Central memory CD4-positive, alpha-beta T cell (primary cell): ENCODE measurements at places on chromosomes 2 and 18.
A peak's percentile ranks its signal among the peaks of the same experiment; 100 is the strongest.

- no peak for DNase-seq
These were observed 208.0 kb downstream of the LOXHD1 start for GRCh38 chr18:46449033-46449432.

GRCh38 chr2:201327678-201328077, 29.5 kb downstream of the FLACC1 start:
- no peak for DNase-seq

DNA sequence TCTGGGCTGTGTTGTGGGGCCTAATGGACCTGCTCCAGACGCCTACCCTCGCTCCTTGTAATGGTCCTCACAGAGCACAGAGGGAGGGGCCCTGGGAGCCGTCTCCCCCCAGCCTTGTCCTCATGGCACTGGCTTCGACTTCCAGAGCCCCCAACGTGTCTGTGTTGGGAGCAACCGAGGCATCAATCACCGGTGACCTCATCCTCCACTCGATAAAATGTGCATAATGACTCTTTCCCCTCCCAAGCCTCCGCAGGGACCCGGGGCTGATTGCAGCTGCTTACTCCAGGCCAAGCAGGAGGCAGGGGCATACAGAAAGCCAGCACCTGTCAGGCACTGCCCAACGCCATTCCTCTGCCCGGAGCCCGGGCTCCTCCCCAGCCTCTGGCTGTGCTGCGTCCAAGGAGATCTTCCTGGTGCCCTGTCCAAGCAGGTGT, 271.7 kb downstream of the NDUFA10 start:
- no peak for DNase-seq

GRCh38 chr2:223081789-223082188, 29.8 kb downstream of the KCNE4 start:
- no peak for DNase-seq

GRCh38 chr18:13443552-13443951, 225.0 kb downstream of the LDLRAD4 start:
- no peak for DNase-seq

GRCh38 chr2:237581751-237582746, 8.5 kb downstream of the RAB17 start:
- DNase-seq, result peak; percentile 36

GRCh38 chr18:59208602-59209125, 11.3 kb upstream of the GRP start:
- no peak for DNase-seq

DNA sequence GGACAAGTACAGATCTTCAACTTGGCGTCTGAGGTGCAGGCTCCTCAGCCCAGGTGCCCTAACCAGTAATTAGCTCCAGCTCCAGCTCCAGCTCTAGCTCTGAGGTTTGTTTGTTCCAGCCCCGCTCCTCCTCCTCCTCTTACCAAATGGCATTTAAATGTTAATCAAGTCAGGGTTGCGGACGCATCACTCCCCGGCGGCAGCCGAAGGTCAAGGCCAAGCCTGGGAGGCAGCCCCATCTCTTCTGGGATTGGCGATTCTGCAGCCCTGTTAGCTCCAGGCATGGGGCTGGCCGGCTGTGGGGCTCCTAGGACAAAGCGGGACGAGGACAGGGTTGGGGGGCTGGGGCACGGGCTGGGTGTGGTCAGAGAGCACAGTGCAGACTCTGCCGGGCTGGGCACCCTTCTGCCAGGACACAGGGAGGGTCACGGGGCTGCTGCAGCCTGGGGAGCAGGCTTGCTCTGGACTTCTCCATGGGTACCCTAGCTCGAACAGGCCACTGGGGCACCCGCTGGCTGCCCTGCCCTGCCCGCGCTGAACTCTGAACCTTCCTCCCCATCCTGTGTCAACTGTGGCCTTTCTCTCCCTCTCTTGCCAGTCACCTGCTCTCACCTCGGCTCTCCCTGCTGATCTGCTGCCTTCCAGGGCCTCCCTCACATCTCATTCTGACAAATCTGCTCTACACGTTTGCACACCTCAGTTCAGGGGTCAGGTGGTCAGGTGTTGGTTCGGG, 203.3 kb downstream of the CELF4 start:
- DNase-seq, result no peak

DNA sequence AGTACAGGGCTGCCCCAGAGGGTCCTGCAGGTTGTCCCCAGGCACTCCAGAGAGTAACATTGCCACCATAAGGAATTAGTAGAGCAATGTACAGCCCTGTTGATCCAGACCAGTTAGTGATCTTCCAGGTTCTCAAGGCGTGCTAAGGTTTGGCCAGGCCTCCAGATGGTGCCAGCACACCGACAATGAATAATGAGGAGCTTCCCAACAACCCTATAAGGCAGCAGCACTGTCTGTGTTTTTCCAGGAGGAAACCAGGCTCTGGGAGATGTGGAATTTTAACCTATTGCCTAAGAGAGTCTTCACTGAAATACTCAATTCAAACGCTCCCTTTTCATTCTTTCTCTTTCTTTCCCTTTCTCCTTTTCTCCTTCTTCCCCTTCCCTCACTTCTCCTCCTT, 122.1 kb downstream of the MGAT5 start:
- DNase-seq, result no peak

DNA sequence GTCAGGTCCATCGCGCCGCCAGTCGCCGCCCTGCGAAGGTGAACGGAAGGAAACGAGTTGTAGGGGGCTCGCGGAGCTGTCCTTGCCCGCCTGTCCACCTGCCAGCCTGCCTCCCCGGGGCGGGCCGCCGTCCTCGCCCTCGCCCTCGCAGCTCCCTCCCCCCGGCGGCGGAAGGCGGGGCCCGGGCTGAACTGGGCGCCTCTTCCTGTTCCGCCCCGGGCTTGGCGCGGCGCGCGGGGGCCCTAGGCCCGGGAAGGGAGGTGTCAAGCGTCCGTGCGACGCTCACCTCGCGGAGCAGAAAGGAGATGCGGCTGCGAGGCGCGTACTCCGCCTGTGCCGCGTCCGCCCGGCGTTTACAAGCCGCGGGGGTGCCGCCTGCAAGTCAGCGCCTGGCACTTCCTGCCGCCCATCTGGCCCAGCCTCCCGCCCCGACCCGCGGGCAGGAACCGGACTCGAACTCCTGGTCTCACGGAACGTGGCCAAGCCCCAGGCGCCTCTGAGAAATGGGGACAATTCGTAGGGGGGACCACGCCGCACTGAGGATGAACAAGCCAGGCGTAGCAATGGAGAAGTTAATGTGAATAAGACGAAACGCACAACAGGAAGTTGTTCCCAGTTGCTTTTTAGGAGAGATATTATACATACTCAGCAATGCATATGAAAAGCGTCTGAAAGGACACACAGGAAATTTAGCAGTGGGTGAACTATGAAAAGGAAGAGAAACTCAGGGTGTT, at the start of gene CNPPD1:
TSS of gene CNPPD1 (minus strand) at position 108 of the 734 bp plus-strand sequence. CDS start at position 11, 97 bp downstream.
- peak; percentile 89 for DNase-seq

DNA sequence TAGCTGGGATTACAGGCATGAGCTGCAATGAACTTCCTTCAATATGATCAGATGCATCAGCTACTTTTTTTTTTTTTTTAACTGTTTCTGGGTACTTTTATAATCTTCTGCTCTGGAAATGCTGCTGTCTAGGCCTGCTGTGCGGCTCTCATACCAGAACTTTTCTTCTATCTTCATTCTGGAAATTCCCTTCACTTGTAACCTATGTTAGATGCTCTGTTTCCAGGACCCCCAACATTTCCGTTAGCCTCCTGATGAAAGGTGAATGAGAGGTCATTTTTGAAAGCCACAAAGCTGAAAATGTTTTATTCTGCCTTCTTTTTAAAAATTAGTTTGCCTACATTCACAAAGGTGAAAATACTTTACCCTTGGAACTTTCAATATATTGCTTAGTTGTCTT, 8.6 kb downstream of the AGFG1 start:
- DNase-seq, result no peak

- DNase-seq, result no peak
These were observed 151.8 kb downstream of the ANKRD30BL start for GRCh38 chr2:132009874-132010521.

DNA sequence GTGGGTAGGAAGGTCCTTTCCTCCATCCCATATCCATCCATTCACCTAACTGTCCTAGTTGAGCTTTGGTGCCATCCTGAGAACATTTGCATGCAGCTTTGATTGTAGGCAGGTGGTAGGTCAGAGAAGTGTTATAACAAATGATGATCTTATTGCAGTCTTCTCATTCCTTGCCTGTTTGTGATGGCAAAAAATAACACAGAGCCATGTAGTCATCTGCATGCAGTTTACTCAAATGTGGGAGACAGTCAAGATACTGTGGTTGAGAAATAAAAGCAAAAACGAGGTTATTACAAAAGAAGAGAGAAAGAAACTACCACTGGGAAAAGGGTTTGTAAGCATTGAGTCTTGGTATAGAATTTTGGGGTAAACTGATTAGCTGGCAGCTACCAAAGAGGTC, 66.3 kb downstream of the AOX1 start:
- no peak for DNase-seq

GRCh38 chr2:215436705-215437565, 1.1 kb upstream of the FN1 start:
- DNase-seq, result no peak

DNA sequence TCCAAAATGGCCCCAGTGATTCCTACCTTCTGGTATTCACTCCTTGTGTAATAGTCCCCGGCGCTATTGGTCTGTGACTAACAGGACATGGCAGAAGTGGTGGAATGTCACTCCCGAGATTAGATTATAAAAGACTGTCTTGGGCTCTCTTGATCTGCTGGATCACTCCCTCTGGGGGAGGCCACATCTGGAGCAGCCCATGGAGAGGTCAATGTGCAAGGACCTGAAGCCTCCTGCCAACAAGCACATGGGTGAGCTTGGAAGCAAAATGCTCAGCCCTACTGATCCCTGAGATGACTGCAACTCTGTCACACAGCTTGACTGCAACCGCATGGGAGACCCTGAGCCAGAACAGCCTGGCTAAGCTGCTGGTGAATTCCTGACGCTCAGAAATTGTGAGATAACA, 94.3 kb upstream of the GLI2 start:
- no peak for DNase-seq

DNA sequence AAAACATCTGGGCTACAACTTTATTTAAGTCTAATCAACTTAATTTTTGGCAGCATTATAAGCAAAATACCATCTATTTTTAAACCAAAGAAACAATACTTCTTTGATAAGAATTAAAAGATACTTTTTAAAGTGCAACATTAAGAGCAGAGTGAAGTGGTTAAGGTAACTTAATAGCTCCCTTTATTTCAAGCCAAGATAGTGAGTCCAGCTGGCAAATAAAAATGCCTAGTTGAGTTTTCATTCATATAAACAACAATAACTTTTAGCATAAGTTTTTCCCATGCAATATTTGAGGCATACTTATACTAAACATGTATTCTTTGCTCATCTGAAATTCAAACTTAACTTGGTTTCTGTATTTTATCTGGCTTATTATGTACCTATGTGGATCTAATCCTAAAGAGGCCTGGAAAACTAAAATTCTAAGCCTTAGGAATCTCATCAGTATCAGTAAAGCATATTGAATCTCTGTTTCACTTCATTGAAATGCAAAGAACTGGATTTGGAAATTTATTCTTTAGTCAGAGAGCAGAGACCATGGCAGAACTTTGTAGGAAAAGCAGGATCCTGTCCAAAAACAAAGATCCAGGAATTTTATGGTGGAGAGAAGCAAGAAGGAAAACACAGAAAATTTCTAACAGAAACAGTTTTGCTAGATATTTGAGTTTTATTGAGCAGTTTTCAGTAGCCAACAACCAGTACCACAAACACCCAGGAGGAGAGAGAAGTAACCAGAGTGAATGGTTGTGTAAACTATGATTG, 95.9 kb downstream of the COL3A1 start:
- DNase-seq, result no peak

- DNase-seq, result no peak
These were observed 7.3 kb downstream of the COQ10B start for GRCh38 chr2:197460649-197461048.

DNA sequence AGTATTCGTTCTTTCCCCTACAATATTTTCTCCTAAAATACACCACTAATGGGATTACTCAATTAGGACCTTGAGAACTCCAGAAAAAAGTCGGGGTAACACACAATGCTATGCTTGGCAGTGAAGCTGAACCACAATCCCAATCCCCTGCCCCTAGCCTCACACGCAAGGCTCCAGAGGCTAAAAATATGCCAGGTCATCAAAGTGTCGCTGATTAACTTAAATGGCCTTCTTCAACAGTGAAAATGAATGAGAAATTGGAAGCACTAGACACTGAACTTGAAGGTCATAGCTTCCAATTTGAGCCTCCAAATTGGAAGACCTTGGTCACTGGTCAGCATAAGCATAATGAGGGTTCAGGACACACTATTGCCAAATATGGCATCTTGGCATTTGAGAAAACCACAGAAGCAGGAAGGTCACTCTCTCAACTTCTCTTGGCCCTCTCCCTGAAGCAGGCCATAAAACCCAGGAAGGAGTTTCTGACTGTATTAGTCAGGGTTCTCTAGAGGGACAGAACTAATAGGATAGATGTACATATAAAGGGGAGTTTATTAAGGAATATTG, 86.0 kb upstream of the SATB2 start:
- no peak for DNase-seq

- DNase-seq, result no peak
These were observed 443.3 kb upstream of the MEIS1 start for GRCh38 chr2:65991381-65992197.
